ENCODE measurements at places on chromosomes 5 and 9.
A peak's percentile ranks its signal among the peaks of the same experiment; 100 is the strongest.

GRCh38 chr9:105828596-105829213, 134.4 kb downstream of the TMEM38B start:
- DNase-seq = no peak

DNA sequence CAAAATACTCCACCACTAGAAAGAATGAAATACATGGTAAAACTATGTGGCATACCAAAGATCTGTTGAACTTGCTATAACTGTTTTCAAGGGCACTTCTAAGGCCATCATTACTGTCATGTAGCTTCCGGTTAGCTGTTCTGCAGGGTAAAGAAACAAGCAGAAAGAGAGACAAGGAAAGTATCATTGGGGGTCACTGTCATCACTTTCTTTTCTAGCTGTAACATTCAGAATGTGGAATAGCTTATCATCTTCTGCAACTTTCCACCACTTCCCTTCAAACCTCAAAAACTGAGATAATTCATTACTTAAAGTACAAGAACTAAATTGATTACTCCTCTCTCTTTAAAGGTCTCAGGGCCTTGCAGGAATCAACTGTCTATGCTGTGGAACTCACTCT, 57.6 kb downstream of the RASEF start:
- no peak for DNase-seq

- DNase-seq = peak; percentile 46
Observed at GRCh38 chr9:70569791-70570190, 155.3 kb upstream of the KLF9 start.

GRCh38 chr5:61293873-61294272, 38.2 kb upstream of the ZSWIM6 start:
- DNase-seq = no peak

- DNase-seq = no peak
Observed at GRCh38 chr9:9914174-9914573, 698.6 kb downstream of the PTPRD start.

- DNase-seq = no peak
Observed at GRCh38 chr5:106321242-106321641, 1349.5 kb downstream of the EFNA5 start.

- DNase-seq = no peak
Observed at GRCh38 chr5:5014586-5015235, 125.4 kb upstream of the ADAMTS16 start.

DNA sequence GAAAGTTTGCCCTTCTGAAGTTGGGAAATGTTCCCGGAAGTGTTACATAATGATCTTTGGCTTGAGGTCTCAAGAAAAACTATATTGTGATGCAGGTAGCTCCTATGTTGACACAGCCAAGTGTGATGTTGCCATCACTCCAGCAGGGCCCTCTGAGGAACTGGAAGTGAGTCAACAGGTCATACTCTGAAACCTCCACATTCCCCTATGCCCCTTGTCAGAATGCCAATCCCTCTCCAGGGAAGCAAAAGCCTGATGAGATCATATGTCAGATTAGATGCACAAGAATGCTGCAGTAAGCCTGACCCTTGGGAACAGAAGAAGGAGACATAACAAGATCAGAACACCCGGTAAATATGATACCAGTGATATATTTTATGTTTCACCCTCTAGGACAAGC, 66.8 kb upstream of the ITGA2 start:
- DNase-seq = peak; percentile 39

GRCh38 chr9:137368431-137369035, 54.4 kb downstream of the EXD3 start:
- no peak for DNase-seq

DNA sequence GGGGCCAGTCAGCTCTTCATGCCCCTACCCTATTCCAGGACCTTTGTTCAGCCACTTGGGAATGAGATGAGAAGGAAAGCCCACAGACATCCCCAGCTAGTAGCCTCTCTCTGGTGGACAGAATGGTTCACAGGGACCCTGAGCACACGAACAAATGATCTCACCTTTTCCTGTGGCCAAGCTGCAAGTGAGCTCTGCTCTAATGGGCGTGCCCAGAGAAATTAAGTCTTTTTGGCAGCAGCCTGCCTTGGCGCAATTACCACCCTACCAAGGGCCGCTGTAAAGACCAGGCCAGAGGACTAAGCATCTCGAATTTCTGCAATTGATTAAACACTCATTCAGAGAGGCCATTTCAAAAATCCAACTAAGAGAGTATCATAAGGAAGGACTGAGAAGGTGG, 56.0 kb downstream of the WHRN start:
- no peak for DNase-seq

DNA sequence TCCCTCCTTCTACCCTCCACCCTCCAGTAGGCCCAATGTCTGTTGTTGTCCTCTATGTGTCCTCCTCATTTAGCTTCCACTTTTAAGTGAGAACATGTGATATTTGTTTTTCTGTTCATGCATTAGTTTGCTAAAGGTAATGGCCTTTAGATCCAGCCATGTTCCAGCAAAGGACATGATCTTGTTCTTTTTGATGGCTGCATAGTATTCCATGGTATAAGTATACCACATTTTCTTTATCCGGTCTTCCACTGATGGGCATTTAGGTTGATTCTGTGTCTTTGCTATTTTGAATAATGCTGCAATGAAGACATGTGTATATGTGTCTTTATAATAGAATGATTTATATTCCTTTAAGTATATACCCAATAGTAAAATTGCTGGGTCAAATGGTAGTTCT, 232.5 kb upstream of the PRR16 start:
- DNase-seq = no peak

DNA sequence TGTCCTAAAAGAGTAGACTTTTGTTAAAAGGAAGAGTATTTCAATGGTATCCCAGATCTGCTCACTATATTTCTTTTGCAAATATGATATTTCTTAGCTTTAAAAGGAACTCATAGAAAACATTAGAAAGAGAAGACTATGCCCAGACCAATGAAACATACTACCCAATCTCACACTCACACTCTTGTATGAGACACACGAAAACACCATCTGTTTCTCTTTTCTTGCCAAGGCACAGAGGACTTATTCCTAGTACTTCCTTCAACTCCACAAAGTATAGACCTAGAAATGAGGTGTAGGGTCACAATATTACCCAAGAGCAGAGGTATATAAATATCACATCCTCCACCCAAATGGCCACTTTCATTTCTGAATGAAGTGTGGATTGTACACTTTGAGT, 292.4 kb upstream of the ACO1 start:
- DNase-seq = no peak

DNA sequence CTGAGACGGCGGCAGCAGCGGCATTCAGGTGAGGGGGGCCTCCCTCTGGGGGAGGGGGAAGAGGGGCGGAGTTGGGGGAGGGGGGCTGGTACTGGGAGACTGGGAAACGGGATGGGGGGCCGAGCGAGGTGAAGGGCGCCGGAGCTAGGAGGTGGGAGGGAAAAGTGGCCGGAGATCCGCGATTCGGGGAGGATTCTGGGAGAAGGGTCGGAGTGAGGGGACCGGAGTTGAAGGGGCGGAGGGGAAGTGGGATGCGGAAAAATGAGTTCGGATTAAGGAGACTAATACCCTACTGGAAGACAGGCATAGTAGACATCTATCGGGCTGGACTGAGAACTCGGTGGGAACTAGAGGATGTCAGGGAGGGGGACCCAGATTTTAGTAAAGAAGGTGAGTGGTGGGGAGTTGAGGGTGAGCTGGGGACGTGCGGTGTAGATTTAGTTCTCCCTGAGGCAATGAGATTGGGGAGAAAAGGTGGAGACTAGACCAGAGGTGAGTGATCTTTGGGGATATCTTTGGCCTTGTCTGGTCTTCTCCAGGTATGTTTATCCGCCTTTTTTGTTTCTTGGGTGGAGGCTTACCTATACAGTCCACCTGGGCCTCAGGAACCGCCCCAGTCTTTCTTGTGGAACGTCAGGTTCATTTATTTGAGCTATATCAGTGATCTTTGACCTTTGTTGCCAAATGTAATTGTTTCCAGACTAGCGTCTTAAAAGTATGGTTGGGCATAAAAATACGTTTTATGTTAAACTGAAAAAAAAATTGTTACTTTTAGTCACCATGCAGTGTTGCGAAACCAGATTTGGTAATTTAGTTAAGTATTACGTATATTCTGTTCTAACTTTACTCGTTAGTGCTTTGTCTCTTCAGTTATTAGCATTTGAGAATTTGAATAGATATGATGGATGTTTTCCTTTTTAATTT, 632 bp downstream of the UBAP1 start:
- DNase-seq = peak; percentile 88

DNA sequence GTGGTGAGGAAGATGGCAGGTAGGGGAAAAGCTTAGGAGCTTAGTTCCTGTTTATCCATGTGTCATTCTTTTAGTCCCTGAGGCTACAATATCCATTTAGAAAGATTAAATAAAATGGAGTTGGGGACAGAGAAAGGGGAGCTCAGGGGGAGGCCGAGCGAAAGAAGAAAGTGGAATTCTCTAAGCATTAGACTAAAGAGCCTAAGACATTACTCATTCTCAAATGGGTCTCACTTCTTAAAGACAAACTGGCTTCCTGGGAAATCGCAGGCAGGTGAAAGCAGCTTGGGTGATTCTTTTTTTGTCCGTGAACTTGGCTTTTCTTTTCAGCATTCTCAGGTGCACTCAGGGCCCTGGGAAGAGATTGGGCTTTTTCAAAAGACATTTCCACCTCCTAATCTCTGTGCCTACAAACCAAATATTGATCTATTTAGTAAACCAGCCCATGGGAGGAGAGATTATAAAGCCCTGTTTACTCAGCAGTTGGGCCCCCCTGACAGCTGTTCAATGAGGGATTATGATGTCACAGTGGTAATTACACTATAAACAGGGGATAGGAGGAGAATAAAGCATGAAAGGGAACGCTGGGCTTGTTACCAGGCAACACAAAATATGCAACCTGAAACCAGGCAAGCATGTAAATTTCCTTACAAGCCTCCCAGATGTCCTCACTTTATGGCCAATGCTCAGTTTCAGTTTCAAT, 584.0 kb downstream of the ACTL7B start:
- peak; percentile 87 for DNase-seq

- no peak for DNase-seq
Observed at GRCh38 chr9:77876091-77876490, 155.5 kb downstream of the GNAQ start.

- peak; percentile 87 for DNase-seq
Observed at GRCh38 chr9:113886466-113886865, 10.4 kb downstream of the ZNF618 start.

DNA sequence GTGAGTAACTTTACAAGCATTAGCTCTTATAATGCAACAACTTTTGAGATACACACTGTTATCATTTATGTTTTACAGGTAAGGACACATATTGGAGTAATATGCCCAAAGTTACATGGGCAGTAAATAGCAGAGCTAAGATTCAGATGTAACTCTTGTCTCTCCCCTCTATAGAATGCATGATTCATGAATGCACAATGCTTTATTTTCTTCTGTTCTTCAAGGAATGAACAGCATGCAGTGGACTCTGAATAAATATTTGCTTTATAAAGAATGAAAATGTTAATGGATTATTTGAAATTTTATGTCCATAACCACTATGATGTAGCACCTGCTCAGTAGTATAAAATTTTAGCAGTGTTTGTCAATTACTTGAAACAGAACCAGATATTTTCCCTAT, 629.5 kb downstream of the KCTD16 start:
- DNase-seq = no peak

- peak; percentile 3 for DNase-seq
Observed at GRCh38 chr9:12775679-12776512, 1.1 kb downstream of the LURAP1L start.

- no peak for DNase-seq
Observed at GRCh38 chr5:77168161-77168878, 42.2 kb upstream of the PDE8B start.

- no peak for DNase-seq
Observed at GRCh38 chr5:154046486-154046885, 7.7 kb downstream of the MFAP3 start.

- no peak for DNase-seq
Observed at GRCh38 chr9:112914524-112914923, 23.8 kb upstream of the SLC46A2 start.
